ENCODE measurements at places on chromosomes 13 and 19.

DNA sequence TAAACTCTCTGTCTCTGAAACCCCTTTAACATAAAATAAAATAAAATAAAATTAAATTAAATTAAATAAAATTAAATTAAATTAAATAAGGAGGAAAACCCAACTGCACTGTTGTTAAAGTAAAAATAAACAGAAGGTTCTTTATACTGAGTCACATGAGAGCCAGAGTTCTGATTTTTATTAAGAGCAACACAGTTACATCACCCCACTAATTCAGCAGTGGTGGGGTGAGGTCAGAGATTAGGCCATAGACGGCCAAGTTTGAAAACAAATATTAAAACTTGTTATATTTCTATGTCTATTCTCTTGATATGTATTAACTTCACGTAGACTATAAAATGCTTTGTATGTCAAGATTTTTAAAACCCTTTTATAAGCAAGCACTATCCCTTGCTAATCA is 59.5 kb downstream of the MYCBP2 start:
- no peak for DNase-seq

- no peak for DNase-seq
These were observed 192.6 kb downstream of the MAB21L1 start for GRCh38 chr13:35283856-35284255.

- no peak for DNase-seq
These were observed 2.8 kb downstream of the FUT1 start for GRCh38 chr19:48749571-48750198.

GRCh38 chr13:75935805-75936204 is 299.7 kb downstream of the LMO7 start:
- no peak for DNase-seq

DNA sequence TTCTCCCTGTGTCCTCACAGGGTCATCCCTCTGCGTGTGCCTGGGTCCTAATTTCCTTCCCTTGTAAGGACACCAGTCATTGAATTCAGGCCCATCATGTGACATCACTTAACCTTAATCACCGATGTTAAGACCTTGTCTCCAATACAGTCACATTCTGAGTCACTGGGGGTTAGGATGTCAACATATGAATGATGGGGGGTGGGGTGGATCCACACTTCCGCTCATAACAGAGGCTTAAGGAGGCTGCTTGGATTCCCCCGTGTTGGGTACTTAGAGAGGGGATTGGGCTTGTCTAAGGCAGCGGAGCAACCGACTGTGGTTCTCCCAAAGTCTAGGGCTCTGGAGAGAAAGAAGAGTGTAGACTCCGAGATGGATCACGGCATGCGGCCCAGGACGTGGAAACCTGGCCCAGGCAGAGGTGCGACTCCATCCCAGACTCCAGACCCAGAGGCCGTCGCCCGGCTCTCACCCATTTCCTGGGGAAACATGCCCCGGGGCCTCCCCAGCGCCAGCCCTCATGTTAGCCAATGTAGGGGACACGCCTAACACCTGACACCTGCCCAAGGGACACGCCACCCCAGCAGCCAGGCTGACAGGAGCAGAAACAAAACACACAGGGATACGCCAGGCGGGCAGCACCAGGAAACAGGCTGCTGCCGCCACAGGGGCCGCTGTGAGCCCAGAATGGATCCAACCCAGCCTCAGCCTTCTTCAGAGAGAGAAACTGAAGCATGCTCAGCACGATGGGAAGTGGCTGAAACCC is 17.1 kb upstream of the IGLON5 start:
- no peak for DNase-seq

GRCh38 chr13:101763191-101763590 is 310.7 kb downstream of the ITGBL1 start:
- no peak for DNase-seq

- no peak for DNase-seq
These were observed 14.7 kb upstream of the ADPRHL1 start for GRCh38 chr13:113468029-113468428.

Measured in epithelial cell of proximal tubule (primary cell).